RWPE1 (cell line): ENCODE measurements at places on chromosomes 12 and 14.

GRCh38 chr12:127991485-127991884 lies 275.5 kb upstream of the TMEM132C start:
- no peak for DNase-seq

DNA sequence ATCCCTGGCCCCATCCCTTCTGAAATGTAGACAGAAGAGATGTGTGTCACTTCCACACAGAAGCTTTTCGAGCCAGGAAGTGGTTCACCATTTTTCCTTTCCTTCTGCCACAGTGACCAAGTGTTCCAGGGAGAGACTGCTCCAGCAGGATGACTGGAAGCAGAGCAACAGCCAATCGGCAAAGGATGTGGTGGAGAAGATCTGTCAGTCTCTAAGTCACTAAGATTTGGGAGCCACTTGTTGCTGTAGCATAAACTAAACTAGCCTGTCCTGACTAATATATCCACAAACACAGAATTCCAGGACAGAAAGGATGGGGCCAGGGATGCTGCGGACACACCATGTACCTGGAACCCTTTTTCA lies 42.9 kb downstream of the DUSP6 start:
- no peak for DNase-seq

- DNase-seq, result no peak
Measured at GRCh38 chr14:74231784-74232183, 7.5 kb upstream of the VSX2 start.

- no peak for DNase-seq
Measured at GRCh38 chr14:52080808-52081755, 12.2 kb upstream of the NID2 start.

GRCh38 chr14:53044486-53044885 lies 93.6 kb upstream of the FERMT2 start:
- DNase-seq, result no peak

- DNase-seq, result no peak
Measured at GRCh38 chr14:31893221-31893757, 183.8 kb upstream of the ARHGAP5 start.

DNA sequence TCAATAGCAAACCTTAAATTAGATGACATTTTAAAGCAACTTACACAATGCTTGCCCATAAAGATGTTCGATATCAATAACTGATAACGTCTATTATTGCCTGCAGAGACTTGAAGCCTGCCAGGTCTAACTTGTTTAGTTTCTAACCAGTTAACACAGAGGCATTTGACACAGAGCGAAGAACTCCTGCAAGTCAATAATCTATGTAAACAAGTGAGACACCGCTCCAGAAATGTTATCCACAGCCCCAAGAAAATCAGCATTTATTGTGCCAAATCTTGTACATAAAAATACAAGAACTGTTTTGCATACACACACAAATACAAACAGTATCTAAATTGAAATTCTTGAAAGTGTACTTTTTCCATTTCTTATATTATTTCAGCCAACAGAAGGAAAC lies 236.0 kb upstream of the DIO3 start:
- no peak for DNase-seq

- DNase-seq, result no peak
Measured at GRCh38 chr14:52303236-52303635, 10.9 kb upstream of the PTGER2 start.

DNA sequence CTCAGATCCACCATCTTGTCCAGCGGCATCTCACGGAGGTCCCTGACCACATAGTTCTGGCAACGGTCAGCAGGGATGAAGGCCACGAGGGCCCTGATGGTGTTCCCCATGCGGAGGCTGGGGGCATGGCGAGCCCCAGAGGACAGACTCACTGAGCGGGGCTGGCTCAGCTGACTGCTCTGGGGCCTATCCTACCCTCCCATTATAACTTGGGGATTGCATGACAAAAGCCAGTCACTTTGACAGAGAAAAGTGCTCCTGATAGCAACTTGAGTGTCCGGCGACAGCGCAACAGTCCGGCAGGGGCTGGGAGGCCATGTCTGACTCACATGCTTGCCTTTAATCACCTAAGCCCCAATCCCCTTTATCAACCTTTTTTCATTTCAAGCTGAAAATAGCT lies at the start of gene LRRC10:
Gene LRRC10, minus strand, starts transcription at position 179 of the 400 bp plus-strand sequence. Its CDS starts 69 bp downstream, at position 110.
- DNase-seq, result no peak

DNA sequence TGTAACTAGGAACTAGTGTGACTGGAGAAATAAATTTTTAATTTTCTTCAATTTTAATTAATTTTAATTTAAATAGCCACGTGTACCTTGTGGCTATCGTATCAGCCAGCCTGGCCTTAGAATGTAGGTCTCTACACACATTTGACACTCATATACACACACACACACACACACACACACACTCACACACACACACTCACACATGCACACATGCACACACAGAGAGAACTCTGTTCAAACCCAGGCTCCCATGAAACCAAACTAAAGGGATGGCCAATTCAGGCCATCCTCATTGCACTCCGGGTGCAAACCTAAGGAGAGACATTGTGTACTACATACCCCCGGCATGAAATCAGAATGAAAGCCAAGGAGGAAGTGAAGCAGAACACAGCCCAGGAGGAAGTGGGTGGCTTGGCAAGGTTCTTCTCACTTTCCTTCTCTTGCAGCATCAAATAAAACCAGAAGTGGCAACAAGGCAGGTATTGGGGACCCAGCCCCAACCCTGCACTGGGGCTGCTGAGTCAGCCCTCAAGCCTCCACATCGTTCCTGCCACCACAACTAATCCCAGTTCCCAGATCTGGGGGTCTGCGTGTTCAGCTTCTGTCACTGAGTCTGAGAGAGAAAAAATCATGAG lies 26.2 kb upstream of the CHPT1 start:
- no peak for DNase-seq

DNA sequence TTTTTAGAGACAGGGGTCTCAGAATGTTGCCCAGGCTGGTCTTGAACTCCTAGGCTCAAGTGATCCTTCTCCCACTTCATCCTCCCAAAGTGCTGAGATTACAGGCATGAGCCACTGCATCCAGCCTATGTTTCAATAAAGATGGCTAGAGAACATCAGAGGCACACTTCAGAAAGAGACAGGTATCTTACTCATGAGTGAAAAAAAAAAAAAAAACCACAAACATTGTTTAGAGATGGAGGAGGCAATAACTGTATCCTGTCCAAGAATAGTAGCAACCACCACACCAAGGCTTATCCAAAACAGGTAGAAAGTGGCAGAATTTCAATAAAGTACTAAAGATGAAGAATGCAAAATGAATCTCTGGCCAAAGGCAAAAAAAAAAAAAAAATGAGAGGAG lies 30.3 kb downstream of the EEA1 start:
- DNase-seq, result peak; percentile 25

DNA sequence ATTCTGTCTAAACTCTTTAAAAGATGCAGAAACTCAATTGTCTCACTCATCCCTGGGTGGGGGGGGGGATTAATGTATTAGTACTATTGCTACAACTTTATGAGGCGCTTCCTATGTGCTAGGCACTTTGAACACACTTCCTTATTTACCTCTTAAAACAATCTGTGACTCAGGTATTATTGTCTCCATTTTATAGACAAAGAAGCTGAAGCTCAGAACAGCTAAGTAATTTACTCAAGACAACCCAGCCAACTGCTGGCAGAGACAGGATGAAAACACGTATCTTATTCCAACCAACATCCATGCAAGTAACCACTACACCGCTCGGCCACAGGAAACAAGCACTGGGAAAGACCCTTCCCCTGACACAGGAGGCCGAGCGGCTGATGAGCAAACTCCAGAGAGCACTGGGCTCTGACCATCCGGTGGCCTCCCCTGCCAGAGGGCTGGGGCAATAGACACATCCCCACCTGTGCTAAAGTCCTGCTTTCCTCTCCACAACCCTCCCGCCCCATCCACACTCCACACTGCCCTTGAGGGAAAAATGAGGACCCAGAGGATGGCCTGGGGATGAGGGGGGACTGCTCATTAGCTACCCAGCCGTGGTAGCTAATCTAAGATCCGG lies 244.2 kb downstream of the DPF3 start:
- no peak for DNase-seq

DNA sequence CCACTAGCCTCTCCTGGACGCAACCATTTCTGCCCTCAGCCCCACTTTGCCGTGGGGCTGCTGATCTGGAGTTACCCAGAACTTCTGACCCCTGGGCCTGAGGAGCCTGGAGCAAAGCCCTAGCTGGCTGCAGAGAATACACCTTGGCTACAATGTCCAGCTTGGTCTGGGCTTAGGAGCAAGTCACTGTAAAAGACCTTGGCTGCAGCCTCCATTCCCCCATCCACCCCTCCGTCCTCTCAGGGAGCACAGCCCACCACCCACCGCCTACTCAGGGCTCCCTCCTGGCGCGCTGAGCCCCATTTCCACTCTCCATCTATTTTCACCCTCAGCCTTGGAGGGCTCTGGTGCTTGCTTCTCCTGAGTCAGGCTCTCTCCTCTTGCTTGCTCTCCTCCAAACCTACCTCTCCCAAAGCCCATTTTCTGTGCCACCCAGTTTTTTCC lies 42.9 kb downstream of the ERH start:
- no peak for DNase-seq

- DNase-seq, result no peak
Measured at GRCh38 chr14:31827325-31827724, 249.8 kb upstream of the ARHGAP5 start.

DNA sequence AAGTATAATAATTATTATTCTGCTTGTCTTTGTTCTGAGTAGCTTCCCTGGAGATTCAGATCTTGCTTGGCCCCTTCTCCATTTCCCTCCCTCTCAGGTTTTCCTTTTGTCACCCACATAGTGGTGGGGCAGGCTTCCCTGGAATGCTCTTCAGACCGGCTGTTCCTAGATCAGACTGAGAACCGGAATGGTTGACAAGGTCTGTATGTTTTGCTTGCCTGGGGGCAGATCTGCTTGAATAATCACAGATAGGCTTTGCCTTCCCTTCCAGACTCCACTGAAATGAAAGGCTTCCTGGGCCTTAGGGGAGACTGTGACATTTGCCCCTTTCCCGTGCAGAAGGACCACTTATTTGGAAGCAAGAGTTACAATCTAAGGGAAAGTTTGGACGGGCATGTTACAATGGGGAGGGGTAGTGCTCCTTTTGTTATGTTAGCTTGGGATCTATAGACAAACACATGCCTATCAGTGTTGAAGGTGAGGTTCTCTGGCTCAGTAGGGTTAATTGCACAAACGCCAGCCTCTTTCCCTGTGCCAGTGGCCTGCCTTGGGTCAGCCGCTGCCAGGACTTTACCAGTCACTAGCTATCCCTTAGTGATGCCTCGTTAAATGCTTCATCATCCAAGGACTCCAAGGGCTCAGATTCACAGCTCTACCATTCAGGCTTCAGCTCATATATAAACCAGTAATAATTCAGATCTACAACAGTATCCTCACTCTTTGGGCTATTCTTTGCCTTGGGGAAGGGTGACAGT lies 178.6 kb downstream of the SNAPC1 start:
- no peak for DNase-seq

DNA sequence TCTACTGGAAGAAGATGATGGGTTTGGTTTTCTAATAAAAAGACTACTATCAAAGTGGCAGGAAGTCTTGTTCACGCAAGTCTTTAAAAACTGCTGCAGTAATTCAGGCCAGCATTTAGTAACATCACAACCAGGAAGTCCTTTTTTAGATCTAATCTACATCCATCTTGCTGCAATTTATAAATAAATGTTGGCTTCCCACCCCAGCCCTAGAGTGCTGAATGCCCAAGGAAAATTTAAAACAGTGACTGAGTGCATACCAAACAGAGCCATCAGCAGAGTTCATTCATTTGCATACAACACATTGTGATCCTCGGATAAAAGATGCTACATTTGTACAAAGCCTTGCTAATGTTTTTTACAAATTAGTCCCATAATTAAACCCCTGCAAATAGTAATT lies 72.1 kb downstream of the PHLDA1 start:
- DNase-seq, result no peak

DNA sequence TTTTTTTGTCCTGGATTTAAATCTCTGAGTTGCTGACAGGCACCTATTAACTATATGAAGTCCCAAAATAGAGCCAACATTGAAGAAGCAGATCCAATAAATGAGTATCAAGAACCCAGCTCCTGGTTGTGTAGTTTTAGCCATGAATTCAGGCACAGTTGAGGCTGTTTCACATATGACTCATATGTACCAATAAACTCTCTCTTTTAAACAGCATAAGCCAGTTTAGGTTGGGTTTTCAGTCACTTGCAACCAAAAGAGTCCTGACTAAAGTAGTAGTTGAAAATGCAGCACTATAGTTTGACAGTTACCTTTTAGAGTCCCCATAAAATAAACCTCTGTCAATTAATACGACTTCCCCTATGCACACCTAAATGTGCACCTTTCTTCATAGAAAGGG lies 389.9 kb downstream of the RPS29 start:
- no peak for DNase-seq

- DNase-seq, result no peak
Measured at GRCh38 chr14:84456946-84457345, 1073.0 kb upstream of the FLRT2 start.

DNA sequence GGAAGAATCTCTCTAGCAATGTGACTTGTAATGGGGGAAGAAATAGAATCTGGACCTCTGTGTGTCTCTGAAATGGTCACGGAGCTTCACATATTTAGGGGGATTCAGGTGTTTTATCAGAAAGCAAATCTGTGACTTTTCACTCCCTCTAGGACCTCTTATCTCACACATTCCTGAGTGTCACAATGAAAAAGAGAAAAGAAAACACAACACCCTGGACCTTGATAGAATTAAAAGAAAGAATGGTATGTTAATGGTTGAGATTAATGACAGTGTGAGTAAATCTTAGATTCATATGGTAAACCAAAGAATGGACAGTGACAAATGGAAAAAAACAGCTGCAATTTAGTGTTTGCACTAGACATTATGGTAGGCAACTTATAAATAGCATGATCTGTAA lies 68.5 kb downstream of the PKP2 start:
- no peak for DNase-seq

- no peak for DNase-seq
Measured at GRCh38 chr12:2976581-2976996, 17.4 kb downstream of the TEAD4 start.

- DNase-seq, result no peak
Measured at GRCh38 chr14:91115986-91116770, 2.3 kb downstream of the DGLUCY start.

DNA sequence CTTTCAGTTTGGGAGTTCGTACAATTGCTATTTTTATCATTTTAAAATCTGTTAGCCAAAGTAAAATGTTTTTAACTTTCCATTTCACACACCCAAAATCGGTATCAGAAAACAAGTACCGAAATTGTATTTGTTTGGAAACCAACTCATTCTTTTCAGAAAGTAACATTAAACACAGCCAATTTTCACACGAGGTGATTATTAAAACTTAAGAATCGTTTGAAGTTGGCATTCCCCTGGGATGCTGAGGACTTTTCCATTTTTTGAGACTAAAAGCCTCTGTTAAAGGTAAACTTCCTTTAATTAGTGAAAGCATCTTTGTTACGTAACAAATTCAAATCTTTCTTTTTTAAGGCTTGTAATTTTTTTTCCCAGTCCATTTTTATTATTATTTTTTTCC lies 623.0 kb downstream of the VRK1 start:
- DNase-seq, result no peak
